Nephron progenitor cell (in vitro differentiated cells): ENCODE measurements at places on chromosomes 7 and 10.

DNA sequence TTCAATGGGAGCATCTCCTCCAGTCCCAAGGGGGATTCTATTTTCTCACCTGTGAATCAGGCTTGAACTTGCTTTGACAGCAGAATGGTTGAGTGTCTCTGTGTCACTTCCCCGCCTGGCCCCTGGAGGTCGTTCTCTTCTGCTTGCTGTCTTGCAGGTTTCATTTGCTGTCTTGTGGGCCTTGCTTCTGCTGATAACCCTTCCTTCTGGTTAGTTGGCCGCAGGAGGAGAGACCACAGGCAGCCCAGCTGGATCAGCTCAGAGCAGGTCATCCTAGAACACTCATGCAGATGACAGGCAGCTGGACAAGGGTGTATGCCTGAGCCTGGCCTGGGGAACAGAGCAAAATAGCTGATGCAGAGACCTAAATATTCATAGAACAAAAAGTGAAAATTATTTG lies 344.2 kb upstream of the ADARB2 start:
- DNase-seq, result no peak

GRCh38 chr7:30162622-30163124 lies 27.9 kb downstream of the MTURN start:
- DNase-seq, result no peak

DNA sequence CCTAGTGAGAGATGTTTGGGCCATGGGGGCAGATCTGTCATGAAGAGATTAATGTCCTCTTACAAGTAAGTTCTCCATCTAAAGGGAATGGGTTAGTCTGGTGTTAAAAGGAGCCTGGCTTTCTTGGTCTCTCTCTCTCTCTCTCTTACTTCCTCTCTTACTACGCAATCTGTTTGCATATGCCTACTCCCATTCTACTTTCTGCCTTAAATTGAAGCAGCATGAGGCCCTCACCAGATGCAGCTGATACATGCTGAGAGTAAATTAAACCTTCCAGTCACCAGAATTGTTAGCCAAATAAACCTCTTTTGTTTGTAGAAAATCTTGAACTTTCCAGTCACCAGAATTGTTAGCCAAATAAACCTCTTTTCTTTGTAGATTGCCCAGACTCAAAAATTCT lies 884.1 kb downstream of the NRG3 start:
- DNase-seq, result no peak

DNA sequence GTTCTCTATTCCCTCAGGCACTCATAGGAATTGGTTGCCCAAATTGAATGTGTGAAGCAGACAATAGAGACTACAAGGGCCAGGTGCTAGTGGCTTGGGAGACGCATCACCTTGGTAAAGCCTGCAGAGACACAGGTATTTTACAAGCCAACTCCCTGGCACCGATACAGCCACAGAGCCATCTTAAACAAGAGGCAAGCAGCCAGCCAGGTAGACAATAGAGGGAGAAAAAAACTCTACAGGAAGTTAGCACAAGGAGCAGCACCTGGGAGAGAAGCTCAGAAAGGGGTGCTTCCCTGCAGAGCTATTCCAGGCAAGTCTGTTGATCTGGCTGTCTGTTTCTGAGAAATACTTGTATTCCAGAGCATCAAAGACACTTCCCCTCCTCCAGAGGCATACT lies 43.0 kb upstream of the CDK1 start:
- DNase-seq, result no peak

GRCh38 chr10:11813177-11813576 lies 10.0 kb upstream of the PROSER2 start:
- no peak for DNase-seq

- no peak for DNase-seq
These were observed 67.0 kb upstream of the VIPR2 start for GRCh38 chr7:159211540-159212182.

DNA sequence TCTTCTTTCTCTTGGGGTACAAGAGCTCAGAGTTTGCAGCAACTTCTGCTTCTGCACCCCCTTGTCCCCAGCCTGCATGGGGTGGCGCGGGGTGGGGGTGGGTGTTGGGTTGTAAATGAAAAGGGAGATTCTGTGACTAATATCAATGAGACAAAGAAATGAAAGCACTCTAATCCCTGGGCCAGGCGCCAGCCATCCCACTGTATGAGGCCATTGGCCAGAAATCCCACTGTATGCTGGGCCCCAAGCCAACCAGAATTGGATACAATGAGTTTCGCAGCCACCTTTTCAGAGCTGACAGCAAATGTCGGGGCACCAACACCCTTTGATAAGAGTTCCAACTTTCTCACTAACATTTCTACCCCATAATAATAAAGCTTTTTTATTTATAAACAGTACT lies 10.9 kb upstream of the PTN start:
- DNase-seq, result no peak

DNA sequence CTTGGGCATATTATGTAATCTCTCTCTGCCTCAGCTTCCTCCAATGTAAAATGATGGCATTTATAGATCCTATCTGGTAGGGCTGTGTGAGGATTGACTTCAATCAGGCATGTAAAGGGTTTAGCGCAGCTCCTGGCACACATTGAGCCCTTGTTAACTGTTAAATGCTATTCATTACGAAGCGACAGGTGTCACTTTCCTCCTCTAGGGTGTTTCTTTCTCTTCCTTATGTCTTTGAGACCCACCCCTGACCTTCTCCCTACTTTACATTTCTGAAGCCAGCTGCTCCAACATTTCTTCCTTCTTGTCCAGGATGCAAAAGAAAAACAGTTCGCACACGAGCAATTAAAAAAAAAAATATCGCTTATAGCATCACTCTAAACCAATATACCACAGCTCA lies 5.7 kb upstream of the R3HCC1L start:
- DNase-seq, result no peak

DNA sequence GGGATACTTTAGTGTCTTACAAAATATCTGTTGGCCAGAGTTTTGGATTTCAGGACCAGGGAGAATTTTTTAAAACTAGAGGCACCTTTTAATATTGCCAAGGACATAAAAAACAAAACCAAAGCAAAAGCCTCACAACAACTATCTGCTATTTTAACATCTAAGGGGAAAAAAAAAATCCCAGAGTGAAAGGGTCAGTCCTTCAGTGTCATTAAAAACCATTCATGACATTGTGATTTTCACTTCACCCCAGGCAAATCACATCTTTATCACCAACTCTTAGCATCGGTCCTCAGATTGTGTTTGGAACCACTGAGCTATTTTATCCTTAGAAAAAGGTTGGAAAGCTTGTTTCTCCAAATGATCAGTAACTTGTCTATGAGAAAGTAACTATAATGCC lies 10.7 kb downstream of the CEP41 start:
- DNase-seq, result no peak

DNA sequence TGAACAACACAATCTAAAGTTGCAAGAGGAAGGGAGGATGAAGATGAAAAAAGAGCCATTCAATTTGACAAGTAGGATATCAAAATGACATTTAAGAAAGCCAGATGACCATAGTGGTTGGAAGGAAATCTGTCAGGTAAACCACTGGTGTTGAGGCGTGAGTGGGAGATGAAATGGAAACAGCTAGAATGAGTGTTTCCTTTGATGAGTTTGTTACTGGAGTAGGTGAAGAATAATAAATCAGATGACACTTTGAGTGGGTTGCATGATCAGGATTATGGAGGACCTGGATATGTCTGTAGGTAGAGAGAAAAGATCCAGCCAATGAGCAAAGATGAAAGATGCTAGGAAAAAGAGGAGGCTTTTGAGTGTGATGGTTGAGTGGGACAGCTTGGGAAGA lies 33.1 kb downstream of the AKR1B1 start:
- DNase-seq, result no peak
